ENCODE measurements at places on chromosomes 7 and 10.

DNA sequence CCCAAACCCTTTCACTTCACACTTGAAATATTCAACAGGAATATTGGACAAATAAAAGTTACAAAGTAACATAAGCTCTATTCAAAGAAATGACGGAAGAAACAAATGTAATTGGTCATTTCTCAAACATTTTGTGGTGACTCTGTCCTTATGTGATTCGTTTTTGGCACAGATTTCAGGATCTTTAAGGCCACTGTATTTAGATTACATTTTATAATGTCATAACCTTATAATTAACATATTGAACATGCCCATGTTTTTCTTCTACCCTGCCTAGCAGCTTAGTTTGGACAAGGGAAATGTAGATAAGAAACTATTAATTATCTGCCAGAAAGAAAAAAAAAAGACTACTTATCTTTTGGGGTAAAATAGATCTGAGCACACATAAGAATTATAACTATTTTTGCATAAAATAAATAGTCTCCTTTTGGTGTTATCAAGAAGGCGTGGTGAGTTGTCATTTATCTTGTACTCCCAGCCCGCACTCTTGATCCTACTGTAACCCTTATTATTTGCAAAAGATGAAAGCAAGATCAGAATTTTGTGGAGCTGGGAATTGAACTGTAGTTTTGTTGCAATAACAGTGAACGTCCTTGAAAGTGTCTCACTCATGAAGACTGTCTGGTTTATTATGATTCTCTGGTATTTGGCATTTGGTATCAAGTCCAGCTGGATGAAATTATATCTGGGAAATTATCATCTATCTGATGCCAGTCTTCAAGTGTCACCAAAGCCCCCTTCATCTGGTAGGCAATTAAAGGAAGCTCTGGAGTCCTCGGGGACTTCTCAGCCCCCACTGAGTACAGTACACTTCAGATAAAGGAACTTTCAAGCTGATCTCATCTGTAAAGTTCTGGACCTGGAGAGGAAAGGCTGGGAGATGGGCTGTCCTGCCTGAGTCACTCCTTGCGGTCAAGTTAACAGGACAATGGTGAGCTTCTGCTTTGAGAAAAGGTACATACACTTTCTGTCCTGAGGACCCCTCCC lies 175.7 kb upstream of the INHBA start:
- DNase-seq, result no peak

DNA sequence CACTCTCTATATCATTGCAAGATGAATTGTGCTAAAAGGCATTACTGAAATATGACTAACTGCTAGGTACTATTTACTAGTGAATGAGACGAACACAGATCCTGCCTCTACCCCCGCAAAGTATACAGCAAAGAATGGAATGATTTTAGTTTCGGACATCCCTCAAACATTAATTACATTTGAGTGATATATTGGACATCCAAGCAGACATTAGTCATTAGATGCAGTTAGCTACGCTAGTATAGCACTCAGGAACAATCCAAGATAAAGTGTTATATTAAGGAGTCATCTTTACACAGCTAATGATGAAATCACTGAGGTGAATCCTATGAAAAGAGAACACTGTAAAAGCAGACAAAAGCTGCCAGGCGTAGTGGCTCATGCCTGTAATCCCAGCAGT lies 7.3 kb upstream of the TAF3 start:
- no peak for DNase-seq

- DNase-seq, result no peak
Measured at GRCh38 chr10:110003524-110003885, 4.3 kb upstream of the ADD3 start.

GRCh38 chr10:71223347-71224058 lies 11.1 kb downstream of the UNC5B start:
- peak; percentile 7 for DNase-seq

- DNase-seq, result no peak
Measured at GRCh38 chr10:69382382-69383117, 34.2 kb downstream of the TACR2 start.

DNA sequence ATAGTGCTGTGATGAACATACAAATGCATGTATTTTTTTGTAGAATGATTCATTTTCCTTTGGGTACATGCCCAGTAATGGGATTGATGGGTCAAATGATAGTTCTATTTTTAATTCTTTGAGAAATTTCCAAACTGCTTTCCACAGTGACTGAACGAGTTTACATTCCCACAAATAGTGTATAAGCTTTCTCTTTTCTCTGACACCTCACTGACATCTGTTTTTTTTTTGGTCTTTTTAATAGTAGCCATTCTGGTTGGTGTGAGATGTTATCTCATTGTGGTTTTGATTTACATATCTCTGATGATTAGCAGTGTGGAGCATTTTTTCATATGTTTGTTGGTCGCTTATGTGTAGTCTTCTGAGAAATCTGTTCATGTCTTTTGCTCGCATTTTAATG lies 195.0 kb upstream of the AGK start:
- no peak for DNase-seq

DNA sequence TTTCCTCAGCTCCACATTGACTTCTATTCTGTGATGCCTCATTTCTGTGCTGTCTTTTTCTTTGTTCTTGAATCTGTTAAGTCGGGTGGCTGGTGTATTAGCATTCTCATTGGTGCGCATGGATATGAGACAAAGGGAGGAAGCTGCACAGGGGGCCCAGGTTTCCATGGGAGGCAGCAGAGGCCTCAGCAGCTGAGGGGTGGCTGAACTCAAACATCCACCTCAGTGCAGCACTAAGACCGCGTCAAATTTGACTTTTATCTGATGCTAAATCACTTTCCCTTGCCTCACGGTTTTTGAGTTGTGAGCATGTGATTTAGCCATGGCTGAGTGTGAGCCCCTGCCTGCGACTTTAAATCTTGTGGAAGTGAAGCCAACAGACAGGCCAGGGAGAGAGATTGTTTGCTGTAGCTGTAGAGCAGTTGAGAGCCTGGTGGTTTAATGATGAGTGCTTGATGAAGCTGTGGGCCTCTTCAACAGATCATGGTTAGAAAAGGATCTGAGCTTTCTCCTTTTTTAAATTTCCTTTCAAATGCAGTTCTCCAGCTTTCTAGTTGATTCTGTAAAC lies 193.3 kb upstream of the ZNF804B start:
- no peak for DNase-seq

- no peak for DNase-seq
Measured at GRCh38 chr7:90710466-90710850, 114.3 kb downstream of the CDK14 start.

DNA sequence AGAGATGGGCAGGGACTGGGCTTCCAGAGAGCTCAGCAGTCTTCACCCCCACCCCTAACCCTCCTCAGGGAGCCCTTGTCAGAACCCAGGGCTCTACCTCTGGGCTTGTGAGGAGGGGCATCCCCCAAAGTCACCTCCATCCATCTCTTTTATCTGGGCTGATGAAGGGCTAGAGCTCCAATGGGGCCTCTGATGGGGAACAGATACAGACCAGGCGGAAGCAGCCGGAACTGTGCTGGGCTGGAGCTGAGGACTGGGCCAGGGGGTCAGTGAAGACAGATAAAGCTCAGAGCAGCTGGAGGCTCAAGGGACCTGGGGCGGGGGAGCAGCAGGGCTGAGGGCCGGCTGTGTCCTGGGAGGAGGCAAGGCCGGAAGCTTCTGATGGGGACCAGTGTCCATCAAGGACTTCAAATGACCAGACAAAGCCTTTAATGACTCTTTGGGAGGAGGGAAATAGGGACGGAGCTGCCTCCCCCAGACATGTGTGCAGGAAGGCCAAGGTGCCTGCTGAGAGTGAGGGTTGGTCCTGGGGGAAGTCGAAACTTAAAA lies 10.2 kb downstream of the KAZALD1 start:
- DNase-seq, result no peak

- no peak for DNase-seq
Measured at GRCh38 chr10:14022052-14022451, 308.7 kb downstream of the FRMD4A start.

All from activated naive CD8-positive, alpha-beta T cell treated with anti-CD3 and anti-CD28 coated beads, Interleukin-2, amount 10 ng/mL, durations not matched to agents 7 days and 5 days (primary cell).